ENCODE measurements at places on chromosomes 11 and 22. TPM values are rescaled to one million over a fixed set of nuclear protein-coding genes. Genes with fewer than 3 reads are reported as not detected.

The TRPC6 gene
- total RNA-seq, result 0.17 TPM

The AIFM3 gene
- total RNA-seq, result 0.75 TPM

The RHOD gene
- 27.0 TPM for total RNA-seq

- no peak for DNase-seq
Observed at GRCh38 chr11:127873478-127873877, 713.9 kb downstream of the ETS1 start.

GRCh38 chr11:94203070-94203469 is 74.4 kb downstream of the PANX1 start:
- no peak for DNase-seq

DNA sequence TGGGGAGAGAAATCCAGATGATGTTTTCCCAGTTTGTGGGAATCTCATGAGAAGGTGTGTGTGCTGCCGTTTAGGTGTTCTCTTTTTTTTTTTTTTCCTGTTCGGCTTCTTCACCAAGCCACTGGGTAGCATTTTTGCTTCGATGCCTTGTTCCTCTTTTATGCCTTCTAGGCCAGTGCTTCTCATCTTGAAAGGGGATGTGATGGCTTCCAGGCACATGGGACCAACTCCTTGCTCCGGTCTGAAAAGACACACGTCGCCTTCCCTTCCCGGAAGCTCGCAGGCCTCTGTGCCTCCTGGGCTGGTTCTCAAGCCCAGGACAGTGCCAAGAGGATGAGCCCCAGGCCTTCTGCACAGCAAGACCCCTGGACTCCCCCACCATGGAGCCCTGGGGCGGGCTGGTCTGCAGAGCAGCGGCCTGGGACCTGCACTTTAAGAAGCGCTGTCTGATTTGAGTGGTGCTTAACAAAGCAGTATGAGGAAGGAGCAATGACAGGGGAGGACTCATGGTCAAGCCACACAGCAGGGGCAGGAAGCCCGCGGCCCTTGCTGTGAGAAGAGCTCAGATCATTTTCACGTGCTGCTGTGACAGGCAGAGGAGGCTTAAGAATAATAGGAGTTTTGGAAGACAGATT is 158.8 kb downstream of the MPPED1 start:
- DNase-seq, result no peak

DNA sequence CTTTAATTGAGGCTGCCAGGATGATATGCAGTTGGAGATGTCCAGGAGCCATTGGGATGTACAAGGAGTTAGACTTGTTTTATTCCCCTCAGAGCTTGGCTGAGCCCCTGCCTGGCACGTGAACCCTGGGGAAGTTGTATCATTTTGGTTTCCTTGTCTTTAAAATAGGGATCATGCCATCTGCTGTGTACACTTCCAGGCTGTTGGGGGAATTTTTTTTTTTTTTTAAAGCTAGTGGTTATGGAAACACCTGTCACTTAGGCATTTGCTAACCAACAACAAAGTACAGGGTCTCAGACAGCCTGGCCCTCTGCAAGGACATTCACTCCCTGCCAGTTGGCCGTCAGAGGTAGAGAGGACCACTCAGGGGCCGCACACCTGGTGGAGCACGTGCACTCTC is 8.5 kb upstream of the RAB1B start:
- DNase-seq, result no peak

GRCh38 chr11:130606781-130607511 is 158.5 kb downstream of the ADAMTS15 start:
- DNase-seq, result no peak

- DNase-seq, result no peak
Observed at GRCh38 chr11:108221371-108221770, 1.1 kb downstream of the NPAT start.

GRCh38 chr11:101738452-101738851 is 154.6 kb upstream of the TRPC6 start:
- no peak for DNase-seq

DNA sequence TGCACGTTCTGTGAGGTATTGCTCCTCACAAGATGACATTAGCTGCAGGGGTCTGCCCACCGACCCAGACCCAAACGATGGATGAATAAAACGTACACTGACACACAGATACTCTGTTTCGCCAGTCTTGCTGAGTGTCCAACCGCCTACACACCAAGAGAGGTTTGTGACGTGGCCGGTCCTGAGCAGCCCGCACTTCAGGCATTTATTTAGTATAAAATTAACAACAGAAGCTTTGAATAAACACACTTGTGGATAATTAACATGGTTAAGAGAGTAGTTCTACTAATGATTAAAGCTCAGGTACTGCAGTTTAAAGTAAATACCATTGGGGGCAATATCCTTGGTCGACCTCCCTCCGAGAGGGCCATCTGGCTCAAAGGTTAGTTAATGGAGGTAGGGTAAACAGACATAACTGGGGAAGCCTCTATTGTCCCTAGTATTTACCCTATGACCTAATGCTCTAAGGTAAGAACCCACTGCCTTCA is 75.7 kb downstream of the CCDC83 start:
- DNase-seq, result no peak

DNA sequence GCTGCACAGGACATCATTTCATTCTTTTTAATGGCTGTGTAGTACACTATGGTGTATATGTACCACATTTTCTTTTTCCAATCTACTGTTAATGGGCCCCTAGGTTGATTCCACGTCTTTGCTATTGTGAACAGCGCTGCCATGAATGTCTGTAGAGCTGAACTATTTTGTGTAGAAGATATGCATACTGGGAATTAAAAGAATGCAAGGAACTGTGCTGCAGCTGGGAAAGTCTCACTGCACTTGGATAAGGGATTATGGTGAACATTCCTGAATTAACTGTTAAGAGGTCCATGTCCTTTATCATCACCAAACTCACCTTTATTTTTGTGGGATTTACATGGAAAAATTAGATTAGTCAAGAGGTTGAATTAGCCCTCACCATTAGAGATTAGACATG is 224.7 kb downstream of the SNX19 start:
- no peak for DNase-seq

Measured in liver (tissue), 10 donors.